Urinary bladder (tissue), 4 donors: ENCODE measurements at places on chromosomes 2 and 18. TPM values are rescaled to one million over a fixed set of nuclear protein-coding genes. Genes with fewer than 3 reads are reported as not detected.

The DSG4 gene
- total RNA-seq = 0.26 TPM

The WDR33 gene
- 88.7 TPM for total RNA-seq

The RNF144A gene
- total RNA-seq = 28.5 TPM

The FSIP2 gene
- 13.9 TPM for total RNA-seq

The SLC66A3 gene
- 39.4 TPM for total RNA-seq

The ZNF24 gene
- total RNA-seq = 68.9 TPM

The C2orf81 gene
- 0.74 TPM for total RNA-seq

The RAX gene
- total RNA-seq = not detected

The RAB31 gene
- 37.1 TPM for total RNA-seq

DNA sequence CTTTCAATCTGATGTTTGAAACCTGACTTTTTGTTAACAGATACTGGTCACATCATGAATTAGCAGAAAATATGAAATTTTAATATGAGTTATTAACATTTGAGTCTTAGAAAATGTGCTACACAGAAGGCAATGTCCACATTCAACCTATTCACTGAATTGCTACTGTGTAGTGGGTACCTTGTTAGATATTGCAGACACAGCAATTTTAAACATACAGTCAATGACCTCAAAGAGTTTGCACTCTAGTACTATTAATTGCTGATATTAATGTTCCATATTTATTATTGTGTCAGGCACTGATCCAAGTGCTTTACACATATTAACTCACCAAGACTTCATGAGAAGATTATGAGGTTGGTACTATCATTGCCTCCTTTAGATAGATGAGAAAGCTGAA lies 385.4 kb upstream of the PKDCC start:
- DNase-seq = no peak

DNA sequence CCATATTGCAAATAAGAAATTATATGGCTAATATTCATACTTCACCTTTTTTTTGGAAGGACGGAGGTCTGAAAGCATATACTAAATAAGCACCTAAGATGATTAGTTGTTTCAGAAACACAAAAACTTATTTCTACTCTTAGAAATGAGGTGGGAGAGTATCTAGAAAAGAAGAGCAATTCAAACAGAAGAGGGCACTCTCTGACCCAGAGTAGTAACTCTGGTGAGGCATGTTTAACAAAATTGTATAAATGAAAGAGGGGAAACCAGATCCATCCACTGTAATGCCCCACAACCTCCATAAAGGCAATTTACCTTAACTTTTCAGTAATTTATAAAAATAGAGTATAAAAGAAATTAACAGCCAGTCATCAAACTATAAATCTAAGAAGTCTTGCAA lies 669.6 kb upstream of the VRK2 start:
- no peak for DNase-seq

- DNase-seq = no peak
Observed at GRCh38 chr2:234821946-234822475, 129.8 kb upstream of the SH3BP4 start.

DNA sequence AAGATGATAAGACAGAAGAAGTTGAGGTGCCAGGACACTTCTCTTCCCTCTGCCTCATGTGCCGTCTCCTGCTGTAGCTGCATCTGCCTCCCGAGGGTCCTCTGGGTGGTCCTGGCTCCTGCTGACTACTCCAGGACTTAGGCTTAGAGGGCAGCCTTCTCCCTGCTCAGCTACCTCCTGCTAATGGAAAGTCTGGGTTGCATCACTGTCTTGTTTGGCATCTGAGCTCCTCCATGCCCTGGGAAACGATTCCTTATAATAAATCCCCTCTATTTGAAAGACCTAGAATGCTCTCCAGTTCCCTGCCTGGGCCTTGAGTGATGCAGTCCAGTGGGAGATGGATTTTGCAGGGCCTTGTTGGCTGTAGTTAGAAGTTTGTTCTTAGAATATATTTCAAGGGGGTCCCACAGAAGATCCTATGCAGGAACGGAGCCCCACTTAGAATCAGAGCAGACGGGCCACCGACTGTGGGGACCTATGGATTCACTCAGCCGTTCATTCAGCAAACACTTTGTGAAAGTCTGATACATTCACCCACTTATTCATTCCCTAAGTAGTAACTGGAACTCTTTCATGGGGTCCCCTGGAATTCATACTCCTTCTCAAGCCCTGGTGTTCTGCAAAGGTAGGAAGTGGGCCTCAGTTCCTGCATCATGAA lies 269.8 kb upstream of the HDAC4 start:
- no peak for DNase-seq

DNA sequence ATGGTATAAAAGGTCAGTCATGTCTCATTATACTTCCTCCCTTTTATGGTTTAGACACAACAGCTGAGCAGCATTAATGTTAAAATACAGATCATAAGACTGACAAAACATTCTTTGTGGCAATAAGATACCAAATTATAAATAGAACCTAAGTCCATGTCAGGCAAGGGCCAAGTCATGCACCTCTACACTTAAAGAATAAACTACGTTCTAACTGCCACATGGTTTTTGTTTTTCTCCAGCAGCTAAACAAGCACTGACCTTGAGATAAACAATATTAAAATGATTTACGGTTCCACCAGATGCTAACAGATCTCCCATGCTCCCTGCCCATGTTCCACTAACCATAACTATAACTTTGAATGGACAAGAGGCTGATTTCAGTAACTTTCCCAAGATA lies 368.6 kb upstream of the TFPI start:
- no peak for DNase-seq

- no peak for DNase-seq
Observed at GRCh38 chr2:32633040-32633439, 5.2 kb downstream of the TTC27 start.

DNA sequence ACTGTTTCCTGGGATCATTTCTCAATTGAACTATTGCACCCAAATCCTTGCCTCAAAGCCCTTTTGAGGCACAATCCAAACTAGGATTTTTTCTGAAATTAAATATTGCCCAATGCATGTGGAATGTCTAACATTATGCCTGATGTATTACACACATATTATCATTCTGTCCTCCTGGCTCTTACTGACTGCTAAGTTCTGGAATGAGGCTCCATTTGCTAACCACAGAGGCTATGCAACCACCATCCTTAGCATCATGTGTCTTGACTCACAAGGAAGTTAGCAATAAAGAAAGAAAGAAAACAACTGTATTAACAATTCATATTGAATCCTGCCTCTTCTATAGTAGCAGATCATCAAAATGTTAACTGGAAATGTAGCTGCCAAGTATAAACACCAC lies 1142.7 kb downstream of the CNTNAP5 start:
- no peak for DNase-seq

DNA sequence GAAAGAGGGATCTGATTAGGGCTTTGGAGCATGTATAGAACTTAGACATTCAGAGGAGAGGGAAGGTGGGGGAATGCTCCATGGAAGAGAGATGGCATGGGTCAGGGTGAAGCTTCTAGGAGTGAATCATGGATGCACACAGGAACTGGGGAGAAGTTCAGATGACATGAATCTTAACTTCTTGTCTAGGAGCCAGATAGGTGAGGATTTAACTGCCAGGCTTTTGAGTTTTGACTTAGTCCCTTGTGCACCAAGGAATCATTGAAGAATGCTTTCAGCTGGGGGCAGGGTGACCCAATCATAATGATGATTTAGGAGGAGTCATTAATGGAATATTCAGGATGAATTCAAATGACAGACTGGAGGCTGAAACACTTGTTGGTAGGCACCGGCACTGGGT lies 48.7 kb downstream of the ACYP2 start:
- DNase-seq = no peak

- no peak for DNase-seq
Observed at GRCh38 chr2:186895451-186895850, 46.5 kb upstream of the ZSWIM2 start.

GRCh38 chr2:234022424-234022823 lies 28.1 kb upstream of the SPP2 start:
- no peak for DNase-seq

DNA sequence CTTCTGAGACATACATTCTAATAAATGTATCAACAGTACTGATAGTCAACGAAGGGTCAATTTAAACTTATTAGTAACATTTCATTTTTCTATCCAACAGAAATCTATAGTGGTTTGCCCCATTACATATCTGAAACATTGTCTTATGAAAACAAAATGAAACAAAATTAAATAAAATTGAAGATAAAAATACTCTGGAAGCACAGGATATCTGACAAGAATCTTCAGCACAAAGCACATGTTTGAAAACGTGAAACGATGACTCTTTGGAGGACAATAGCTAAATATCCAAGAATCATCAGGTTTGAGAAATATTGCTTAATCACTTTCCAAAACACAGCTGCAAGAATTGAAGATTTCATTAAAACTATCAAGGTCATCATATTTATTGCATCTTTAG lies 70.9 kb upstream of the FAM124B start:
- no peak for DNase-seq

- DNase-seq = no peak
Observed at GRCh38 chr18:7558769-7559168, 8.3 kb upstream of the PTPRM start.

DNA sequence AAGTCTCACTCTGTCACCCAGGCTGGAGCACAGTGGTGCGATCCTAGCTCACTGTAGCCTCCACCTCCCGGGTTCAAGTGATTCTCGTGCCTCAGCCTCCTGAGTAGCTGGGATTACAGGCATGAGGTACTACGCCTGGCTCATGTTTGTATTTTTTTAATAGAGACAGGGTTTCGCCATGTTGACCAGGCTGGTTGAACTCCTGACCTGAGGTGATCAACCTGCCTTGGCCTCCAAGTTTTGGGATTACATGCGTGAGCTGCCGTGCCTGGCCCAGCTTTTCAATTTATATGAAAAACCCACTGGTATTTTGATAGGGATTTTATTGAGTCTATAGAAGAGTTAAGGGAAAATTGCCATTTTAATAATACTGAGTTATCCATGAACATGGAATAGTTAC lies 63.3 kb downstream of the XRCC5 start:
- no peak for DNase-seq

GRCh38 chr2:64212346-64212745 lies 68.1 kb upstream of the PELI1 start:
- no peak for DNase-seq

- DNase-seq = no peak
Observed at GRCh38 chr2:77797088-77797487, 274.9 kb upstream of the LRRTM4 start.

DNA sequence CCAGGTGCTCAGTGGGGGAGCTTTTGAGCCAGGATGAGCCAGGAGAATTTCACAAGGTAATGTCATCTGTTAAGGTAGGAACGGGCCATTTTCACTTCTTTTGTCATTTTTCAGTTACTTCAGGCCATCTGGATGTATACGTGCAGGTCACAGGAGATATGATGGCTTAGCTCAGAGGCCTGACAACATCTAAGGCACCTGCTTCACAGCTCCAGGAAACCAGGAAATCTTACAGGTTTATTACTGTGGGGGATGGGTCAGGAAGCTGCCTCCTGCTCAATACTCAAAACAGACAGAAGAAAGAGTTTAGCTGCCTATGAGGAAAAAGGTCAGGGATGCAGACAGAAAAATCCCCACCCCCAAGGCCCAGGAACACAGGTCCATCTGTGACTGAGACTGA lies 364.3 kb upstream of the LRP1B start:
- no peak for DNase-seq

DNA sequence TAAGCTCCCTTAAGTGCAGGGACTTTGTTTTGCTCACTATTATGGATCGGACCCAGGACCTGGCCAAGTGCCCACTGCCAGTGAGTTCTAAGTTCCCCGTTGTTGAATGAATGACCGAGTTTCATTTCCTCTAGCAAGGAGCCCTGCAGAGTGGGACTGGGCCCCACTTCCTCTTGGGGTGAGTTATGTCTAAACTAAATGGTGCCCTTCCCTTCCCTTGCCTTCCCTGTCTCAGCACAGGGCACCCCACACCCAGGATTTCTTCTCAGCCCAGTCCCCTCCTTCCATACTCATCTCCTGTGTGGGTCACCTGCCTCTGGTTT lies 195.3 kb upstream of the HS6ST1 start:
- no peak for DNase-seq

GRCh38 chr2:31037058-31037457 lies 101.2 kb downstream of the GALNT14 start:
- no peak for DNase-seq

DNA sequence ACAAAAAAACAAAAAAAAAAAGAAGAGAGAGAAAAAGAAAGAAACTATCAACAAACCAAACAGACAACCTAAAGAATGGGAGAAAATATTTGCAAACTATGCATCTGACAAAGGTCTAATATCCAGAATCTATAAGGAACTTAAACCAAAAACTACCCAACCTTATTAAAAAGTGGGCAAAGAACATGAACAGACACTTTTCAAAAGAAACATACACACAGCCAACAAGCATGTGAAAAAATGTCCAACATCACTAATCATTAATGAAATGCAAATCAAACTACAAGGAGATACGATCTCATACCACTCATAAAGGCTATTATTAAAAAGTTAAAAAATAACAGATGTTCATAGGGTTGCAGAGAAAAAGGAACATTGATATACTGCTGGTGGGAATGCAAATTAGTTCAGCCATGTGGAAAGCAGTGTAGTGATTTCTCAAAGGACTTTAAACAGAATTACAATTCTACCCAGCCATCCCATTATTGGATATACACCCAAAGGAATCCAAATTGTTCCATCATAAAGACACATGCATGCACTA lies 7.2 kb upstream of the POLE4 start:
- DNase-seq = no peak

GRCh38 chr2:27582129-27582694 lies 630 bp upstream of the ZNF512 start:
- no peak for DNase-seq

DNA sequence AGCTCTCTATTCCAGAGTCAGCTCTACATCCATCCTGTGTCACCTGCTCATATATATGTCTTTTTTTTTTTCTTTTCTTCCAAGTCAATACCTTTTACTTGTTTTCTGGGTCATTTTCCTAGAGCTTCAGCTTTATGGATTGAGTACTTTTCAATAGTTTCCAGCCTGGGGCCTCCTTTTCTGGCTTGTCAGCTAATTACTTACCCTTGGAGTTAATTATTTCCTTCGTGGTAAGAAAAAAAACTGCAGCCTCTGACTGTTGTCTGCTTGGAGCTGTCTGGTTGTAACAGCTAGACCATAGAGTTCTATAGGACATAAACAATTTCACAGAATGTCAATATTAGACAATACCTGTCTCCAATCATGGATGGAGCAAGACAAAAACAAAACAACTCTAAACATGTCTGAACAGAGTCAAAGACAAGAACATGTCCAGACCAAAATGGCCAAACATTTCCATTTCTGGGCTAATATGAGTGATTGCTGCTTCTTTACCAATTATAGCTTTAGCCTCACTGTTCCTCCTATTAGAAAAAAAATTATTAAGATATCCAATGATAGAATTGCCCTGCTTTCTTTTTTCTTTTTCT lies 643.1 kb downstream of the SLC4A3 start:
- no peak for DNase-seq

- DNase-seq = no peak
Observed at GRCh38 chr2:217746808-217747207, 256.0 kb downstream of the TNS1 start.

DNA sequence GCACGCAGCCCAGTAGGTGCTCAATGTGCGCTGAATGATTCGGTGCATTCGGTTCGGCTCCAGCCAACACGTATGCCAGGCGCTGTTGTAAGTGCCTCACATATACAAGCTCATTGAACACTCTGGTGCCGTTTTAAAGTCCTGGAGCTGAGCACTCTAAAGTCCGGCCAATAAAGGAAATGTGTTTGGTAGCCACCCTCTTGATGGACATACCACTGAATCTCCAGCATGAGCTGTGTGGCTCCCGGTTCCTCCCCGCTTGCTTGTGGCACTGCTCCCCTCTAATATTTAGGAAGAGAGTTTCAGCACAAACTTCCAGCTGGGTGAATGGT lies 112.1 kb downstream of the MCFD2 start:
- DNase-seq = no peak

- no peak for DNase-seq
Observed at GRCh38 chr2:241063093-241063551, 39.0 kb downstream of the MTERF4 start.
